ENCODE measurements at places on chromosomes 12 and 14.

- DNase-seq, result no peak
Measured at GRCh38 chr12:71870416-71870815, 30.9 kb downstream of the TBC1D15 start.

- no peak for DNase-seq
Measured at GRCh38 chr12:93005928-93006392, 76.9 kb upstream of the EEA1 start.

GRCh38 chr12:114294303-114294685 lies 111.7 kb downstream of the TBX5 start:
- no peak for DNase-seq

- no peak for DNase-seq
Measured at GRCh38 chr12:113619202-113619601, 147.5 kb upstream of the LHX5 start.

DNA sequence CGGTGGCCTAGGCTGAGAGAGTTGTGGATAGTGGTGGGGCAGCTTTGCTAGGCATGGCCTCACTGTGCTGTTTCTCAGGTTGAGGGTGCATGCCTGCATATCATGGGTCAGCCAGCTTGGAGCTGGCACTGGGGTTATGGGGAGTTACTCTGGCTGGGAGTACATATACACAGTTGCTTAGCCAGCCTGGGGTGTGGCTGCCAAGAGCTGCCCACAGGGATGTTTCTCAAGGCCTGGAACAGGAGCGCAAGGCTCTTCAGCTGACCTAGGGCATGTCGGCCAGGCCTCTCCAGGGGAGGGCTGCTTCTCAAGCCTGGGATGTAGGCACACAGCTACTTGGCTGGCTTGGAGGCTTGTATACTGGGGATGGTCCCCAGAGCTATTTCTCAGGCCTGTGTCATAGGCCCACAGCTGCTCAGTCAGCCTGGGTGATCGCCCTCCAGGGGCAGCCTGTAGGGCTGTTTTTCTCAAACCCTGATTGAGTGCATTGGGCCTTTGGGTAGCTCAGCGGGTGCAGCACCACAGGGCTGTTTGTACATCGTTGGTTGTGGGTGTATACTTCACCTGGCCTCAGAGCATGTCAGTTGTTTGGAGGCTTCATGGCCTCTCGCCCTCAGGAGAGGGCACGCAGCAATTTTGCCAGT lies 114.9 kb downstream of the METTL25 start:
- DNase-seq, result no peak

DNA sequence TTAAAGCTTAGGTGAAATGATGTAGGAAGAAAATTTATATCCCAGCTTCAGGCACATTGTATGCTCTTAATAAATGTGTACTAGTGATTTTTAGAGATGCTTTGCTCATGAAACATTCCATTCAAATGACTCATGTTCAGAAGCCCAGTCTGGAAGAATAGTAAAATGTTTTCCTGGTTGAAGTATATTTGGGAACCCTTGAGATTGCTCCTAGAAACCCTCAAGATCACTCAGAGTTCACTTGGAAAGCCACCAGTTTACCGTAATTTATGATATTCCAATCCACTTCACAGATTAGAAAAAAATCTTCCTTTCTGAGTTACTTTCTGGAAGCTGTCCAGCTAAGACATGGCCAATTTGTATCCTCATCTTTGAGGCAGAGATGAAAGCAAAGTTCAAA lies 186.4 kb downstream of the SYT10 start:
- DNase-seq, result no peak

DNA sequence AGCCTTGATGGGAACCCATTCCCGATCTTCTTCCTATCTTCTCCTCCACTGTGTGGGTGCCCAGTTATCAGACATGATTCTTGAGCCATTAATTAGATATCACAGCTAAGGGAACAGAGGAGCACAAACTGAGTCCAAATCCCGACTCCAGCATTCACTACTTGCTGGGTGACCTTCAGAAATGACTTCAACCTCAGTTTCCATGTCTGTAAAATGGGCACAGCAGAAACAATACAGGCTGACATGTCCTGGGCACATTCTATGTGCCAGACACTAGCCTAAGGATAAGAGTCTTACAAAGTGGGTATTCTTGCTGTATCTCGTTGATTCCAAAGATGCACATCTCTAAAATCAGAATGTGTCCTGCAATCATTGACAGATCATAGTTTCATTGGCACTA lies 128.7 kb upstream of the NOS1 start:
- no peak for DNase-seq

GRCh38 chr12:57090490-57090889 lies 1.6 kb downstream of the NAB2 start:
- no peak for DNase-seq

GRCh38 chr12:82708061-82708879 lies 21.6 kb downstream of the TMTC2 start:
- no peak for DNase-seq

- no peak for DNase-seq
Measured at GRCh38 chr12:47894068-47894467, 10.7 kb downstream of the VDR start.

DNA sequence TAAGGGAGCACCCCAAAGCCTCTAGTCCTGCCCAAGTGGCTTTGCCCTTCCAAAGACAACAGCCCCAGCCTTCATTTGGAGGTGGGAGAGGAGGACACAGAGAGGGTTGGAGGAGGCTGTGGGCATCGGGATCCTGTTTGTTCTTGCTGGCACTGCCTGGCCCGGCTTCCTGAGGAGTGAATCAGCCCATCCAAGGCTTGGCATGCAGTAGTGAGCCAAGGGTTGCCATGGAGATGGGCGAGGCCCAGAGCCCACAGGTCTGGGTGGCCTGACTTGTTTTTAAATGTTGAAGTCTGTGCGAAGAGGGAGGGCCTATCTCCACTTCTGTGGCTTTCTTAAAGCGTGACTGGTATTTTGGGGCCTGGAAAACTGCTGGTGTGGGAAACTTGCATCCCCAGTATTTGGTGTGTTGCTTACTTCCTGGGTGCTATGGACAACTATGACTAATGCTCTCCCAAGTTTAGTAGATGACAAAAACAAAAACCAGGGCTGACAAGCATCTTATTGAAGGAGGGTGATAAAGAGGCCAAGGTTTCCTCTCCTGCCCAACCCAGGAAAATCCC lies 15.8 kb downstream of the CD9 start:
- DNase-seq, result no peak

GRCh38 chr14:45916340-45916953 lies 663.4 kb upstream of the MIS18BP1 start:
- DNase-seq, result no peak

- no peak for DNase-seq
Measured at GRCh38 chr12:119204131-119204530, 25.4 kb downstream of the HSPB8 start.

DNA sequence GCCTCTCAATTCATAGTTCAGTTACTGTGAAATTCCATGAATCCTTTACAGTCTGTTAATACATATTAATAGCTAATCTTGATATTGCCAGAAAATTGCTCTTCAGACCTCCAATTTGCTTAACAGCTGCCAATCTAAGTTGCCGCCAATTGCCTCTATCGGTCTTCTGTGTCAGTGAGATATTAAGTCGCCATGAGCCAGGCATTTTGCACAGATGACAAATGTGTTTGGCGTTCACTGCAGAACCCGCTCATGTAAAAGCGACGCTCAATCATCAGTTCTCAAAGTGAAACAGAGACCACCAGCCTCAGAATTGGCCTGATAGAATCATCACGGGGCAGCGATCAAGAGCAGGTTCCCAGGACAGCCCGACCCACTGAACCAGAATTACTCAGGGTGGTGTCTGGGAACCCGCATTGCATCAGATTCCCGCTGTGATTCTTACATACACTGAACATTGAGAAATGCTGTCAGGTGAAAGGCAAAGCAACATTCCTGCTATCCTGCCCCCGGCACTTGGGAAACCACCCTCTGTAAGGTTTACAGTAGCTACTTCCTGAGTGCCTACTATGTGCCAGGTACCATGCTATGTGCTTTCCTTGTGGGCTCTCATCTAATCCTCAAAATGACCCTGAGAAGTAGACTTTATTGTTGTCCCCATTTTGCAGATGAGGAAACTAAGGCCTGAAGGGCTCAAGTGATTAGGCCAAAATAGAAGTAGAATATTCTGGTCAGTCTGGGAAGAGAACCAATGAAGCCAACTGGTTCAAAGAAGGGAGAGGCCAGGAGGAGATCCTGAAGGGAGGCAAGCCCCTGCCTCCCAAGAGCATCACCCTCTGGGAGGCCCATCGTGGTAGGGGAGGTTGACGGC lies 216.4 kb downstream of the SLC41A2 start:
- DNase-seq, result no peak

GRCh38 chr12:67436230-67436629 lies 167.1 kb downstream of the CAND1 start:
- no peak for DNase-seq

GRCh38 chr12:107594995-107595394 lies 90.6 kb upstream of the PWP1 start:
- DNase-seq, result no peak

Data from activated T-cell treated with anti-CD3 and anti-CD28 coated beads, Interleukin-2, amount 50 U/mL, for 48 hours (primary cell).